CD4-positive, alpha-beta memory T cell (primary cell): ENCODE measurements at places on chromosomes 12 and 14. TPM values are rescaled to one million over a fixed set of nuclear protein-coding genes. Genes with fewer than 3 reads are reported as not detected.

DNA sequence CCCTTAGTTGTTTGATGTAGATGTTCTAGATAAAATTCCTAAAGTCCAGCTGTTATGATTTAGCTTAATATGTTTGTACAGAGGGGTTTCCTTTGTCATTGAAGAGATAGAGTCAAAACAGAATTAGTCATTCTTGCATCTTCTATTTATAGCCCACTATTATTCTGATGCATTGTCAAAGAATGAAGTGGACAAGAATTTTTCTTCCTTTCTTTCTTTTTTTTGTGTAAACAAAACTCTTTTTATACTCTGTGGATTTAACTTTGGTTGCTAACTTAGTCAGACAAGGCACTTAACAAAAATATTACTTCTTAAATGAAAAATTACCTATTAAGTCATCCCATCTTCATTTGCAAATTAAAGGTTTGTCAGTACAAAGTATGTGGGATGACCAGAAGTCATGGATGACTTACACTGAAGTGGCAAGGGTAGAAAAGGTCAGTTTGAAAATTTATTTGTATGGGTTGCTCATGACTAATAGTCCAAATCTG lies 215.6 kb upstream of the DDHD1 start:
- no peak for DNase-seq

DNA sequence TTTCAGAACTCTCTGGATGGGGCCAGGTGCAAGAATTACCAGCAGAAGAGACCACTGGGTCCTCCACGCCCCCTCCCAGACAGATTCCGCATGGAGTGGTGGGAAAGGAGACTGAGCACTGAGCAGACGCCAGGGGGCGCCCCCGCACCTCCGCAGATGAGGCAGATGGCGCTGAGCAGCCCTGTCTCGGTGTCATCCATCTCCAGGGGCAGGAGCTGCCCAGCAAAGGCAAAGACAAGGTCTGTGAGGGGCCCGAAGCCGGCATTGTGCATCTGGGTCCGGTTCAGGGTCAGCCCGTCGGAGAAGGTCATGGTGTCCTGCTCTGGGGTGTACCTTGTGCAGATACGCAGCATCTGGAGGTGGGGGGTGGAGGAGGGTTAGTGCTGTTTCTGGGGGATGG lies 6.3 kb upstream of the ITGB7 start:
- peak; percentile 82 for DNase-seq

- peak; percentile 87 for DNase-seq
Measured at GRCh38 chr12:132444957-132445883, 44.7 kb upstream of the FBRSL1 start.

DNA sequence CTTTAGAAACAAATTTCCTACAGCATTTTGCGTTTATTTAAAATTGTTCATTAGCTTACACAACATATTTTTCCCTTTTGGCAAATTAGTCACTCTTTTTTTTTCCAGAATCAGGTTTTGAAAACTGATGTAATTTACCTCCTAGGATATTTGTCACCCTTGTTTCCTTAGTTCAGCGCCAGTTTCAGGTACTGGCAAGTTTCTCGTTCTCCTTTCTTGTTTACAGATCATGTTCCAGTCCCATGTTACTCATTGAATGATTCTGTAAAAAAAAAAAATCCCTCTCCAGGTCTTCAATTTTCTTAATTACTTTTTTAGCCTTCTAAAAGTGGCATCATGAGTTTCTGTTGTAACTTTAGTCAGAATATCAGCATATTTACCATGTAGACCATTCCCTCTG lies 2.7 kb downstream of the PPP4R4 start:
- DNase-seq: no peak

DNA sequence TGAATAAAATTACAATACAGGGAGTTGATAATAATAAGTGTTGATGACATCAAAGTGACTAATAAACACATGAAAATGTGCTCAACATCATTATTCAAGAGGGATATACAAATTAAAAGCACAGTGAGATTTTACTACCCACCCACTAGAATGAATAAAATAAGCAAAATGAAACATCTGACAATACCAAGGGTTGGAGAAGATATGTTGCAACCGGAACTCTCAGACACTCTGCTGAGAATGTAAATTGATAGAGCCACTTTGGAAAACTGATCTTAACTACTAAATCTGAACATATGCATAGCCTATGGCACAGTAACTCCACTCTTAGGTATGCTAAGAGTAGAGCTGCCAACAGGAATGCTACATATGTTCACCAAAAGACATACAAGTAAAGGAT lies 44.0 kb upstream of the CEP83 start:
- no peak for DNase-seq

DNA sequence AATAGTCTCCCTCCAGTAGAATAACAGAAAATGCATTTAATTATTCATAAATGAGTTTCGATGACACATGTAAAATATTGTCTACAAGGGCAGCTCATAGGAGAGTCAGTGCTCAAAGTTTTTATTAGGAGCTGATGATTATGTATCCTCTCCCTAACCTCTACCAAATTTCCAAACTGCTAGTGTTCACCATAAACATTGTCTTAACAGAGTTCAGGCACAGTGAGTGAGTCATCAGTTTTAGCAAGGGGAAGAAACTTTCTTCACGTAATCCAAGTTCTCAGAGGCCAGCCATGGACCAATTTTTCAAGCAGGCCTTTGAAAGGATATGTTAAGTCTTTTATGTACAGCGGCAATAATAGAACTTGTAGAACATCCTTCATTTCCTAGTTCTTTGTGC lies 649.2 kb upstream of the MIS18BP1 start:
- DNase-seq: no peak

DNA sequence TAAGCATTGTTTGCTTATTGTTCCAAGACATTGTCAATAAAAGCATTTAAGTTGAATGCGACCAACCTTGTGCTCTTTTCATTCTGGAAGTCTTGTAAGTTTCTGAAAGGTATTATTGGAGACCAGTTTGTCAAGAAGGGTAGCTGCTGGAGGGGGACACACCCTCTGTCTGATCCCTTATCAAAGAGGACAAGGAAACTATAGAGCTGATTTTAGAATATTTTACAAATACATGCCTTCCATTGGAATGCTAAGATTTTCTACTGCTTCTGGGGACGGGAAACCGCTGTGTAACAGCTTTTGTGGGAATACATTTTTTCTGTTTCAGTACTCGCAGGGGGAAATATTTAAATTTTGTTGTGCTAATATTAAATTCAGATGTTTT lies 3.5 kb downstream of the FOS start:
- peak; percentile 41 for DNase-seq

The P2RX2 gene
- total RNA-seq: not detected

The ADCY4 gene
- 8.1 TPM for total RNA-seq

The L3HYPDH gene
- 52.2 TPM for total RNA-seq

The KRR1 gene
- total RNA-seq: 60.7 TPM

The WDHD1 gene
- 4.1 TPM for total RNA-seq

The TAS2R7 gene
- total RNA-seq: not detected

The KLRB1 gene
- 63.2 TPM for total RNA-seq

The SLC16A7 gene
- total RNA-seq: 52.8 TPM
